ENCODE measurements at places on chromosomes 5 and 9. TPM values are rescaled to one million over a fixed set of nuclear protein-coding genes. Genes with fewer than 3 reads are reported as not detected.

The GADD45G gene
- total RNA-seq = 19.3 TPM

The DELE1 gene
- 82.5 TPM for total RNA-seq

The CTXN3 gene
- not detected for total RNA-seq

The ALDOB gene
- not detected for total RNA-seq

The REXO4 gene
- 7.7 TPM for total RNA-seq

The ACTBL2 gene
- total RNA-seq = not detected

The TMC1 gene
- total RNA-seq = not detected

DNA sequence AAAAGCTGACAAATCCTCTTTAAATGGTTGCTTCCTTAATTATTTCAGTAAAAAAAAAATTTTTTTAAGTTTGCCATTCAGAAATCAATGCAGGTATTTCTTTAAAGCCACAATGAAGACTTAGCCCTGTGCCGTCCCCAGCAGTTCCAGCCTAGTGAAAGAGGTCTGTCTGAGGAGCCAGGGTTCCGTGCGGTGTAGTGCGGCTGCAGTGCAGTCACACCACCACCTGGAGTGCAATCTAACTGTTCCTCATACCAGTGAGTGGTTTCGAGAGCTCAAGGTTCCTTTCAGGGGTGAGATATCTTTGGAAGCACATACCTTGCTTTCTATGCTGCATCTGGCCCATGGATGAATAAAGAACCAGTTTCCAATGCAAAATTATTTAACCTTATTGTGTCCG is 87.5 kb downstream of the FANCC start:
- no peak for DNase-seq

DNA sequence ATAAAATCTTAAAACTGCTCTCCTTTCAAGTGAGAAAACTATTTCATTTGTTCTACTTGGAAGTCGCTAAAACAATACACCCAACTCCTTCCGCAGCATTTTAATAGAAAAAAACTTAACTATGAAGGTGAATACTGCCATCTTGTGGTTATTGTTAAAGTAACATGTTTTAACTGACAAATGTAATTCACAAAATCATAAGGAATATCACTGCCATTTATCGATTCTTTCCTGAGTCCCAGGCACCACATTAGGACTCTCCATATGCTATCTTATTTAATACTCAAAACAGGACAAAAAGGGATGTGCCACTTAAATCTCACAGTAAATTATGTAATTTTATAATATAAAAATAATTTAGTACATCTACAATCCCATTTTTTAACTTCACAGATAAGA is 130.5 kb upstream of the ITGA1 start:
- DNase-seq = no peak

- no peak for DNase-seq
Measured at GRCh38 chr5:157166214-157167213, at the start of gene GARIN3. Gene GARIN3, minus strand, starts transcription at chr5:157166264. Its CDS starts 96 bp downstream, at chr5:157166168.

DNA sequence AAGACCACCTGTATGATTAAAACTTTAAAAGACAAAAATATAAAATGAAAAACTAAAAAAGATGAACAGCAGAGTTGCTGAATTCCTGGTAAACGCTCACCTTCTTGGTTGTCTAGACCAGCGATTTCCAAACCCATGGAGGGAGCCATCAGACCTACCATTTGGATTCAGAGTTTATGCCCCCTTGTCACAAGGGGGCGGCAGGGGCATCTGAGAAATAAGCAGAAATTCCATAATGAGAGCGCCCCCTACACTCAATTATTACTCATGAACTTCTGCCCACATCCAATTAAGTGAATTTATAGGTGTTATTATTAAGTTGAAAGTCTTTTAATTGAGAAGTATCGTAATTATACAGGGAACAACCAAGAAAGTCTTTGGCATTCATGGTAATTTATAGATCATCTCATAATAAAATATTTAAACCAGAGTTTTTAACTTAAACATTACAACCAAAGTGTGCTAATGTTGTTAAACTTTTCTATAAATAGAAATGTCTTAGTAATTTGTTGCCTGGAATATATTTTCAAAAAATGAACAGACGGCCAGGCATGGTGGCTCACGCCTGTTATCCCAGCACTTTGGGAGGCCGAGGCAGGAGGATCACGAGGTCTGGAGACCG is 35.2 kb upstream of the SPATA31C2 start:
- DNase-seq = no peak

- DNase-seq = no peak
Measured at GRCh38 chr5:125668884-125669283, 754.3 kb upstream of the GRAMD2B start.

DNA sequence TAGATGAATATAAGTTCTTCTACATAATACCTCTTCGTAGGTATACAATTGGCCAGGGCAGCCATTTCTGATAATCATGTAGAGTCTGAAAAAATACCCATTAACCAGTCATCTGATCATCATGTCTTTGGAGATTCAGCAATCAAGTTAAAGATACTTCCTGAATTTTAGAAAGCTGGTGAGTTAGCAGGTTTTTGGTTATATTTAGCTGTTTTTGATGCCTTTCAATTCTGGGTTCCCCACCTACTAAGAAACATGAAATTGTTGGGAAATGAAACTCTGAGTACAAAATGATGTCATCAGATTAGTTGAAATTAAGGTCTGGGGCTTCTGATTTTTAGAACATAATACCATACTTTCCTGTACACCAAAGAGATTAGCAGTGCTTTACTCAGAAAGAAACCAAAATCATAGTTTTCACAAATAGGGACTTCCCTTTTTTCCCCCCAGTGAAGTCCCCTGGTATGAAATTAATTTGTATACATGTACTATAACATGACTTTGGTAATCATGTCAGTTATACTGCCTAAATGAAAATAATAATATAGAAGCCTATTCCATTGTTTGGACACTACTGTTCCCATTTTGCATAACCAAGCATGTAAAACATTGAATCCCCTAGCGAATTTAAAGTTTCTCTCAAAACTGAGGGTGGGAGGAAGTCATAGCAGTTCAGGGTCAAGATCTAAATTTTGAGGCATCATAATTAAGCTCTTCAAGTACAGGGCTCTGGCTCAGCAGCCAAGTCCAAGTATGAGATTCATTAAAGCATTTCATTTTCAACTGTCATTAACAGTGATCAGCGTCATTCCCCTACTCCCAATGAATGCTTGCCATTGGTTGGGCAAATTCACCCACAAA is 17.9 kb downstream of the PRLR start:
- no peak for DNase-seq

DNA sequence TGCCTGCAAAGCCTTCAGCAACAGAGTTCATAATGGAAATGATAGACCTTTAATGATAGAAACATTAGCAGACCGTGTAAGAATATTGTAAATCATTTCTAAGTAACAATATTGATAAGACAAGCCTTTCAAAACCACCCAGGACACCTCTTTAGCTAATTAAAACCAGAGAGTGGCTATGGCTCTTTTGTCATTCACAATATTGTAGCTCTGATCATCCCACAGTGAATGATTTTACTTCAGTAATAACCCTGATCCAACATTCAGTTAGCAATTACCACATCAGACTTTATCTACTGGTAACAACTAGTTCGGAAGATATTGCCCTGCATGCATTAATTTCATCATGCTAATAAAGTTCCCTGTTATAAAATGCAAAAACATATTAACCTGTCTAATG is 432.6 kb downstream of the DTWD2 start:
- DNase-seq = no peak

GRCh38 chr5:3597167-3598007 is 1.8 kb downstream of the IRX1 start:
- DNase-seq = no peak

GRCh38 chr9:124349675-124350493 is 65.4 kb downstream of the PSMB7 start:
- DNase-seq = no peak

Measured in thoracic aorta (tissue), 2 donors.